Activated CD8-positive, alpha-beta memory T cell treated with anti-CD3 and anti-CD28 coated beads, Interleukin-2, amount 50 U/mL, for 48 hours (primary cell): ENCODE measurements at places on chromosomes 4 and X.

DNA sequence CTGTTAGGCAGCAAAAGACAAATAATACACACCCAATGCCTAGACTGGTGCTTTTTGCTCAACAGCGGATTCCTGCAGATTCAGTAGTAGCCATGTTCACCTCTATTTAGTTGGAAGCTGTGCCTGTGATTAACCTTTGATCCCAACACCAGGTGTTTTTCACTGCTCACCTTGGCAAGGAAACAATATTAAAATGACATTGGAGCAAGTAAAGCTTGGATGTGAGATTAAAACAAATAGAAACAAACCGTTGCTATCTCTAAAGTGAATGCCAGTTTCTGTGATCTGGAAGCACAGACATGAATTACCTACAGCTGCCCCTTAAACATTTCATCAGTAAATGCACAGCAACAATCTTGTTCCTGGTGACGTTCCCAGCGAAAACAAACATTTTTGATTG, 35.7 kb downstream of the MAGEB17 start:
- no peak for DNase-seq

GRCh38 chr4:108172231-108172752, 3.6 kb upstream of the LEF1 start:
- peak; percentile 75 for DNase-seq

DNA sequence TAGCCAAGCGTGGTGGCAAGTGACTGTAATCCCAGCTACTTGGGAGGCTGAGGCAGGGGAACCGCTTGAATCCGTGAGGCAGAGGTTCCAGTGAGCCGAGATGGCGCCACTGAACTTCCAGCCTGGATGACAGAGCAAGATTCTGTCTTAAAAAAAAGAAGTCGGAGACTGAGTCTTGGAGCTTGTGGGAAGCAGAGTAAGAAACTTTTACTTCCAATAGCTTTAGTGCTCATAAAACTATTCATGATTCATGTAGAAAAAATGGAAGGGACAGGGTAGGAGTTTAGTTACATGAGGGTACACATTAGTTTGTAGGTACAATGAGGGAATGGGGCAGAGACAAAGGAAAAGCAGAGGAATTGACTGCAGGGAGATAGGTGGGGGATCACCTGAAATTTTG, 19.3 kb downstream of the RAP2C start:
- no peak for DNase-seq

GRCh38 chrX:45771560-45772340, 571.1 kb upstream of the DIPK2B start:
- DNase-seq = no peak

- DNase-seq = no peak
Measured at GRCh38 chrX:133461231-133461630, 45.9 kb upstream of the GPC4 start.

DNA sequence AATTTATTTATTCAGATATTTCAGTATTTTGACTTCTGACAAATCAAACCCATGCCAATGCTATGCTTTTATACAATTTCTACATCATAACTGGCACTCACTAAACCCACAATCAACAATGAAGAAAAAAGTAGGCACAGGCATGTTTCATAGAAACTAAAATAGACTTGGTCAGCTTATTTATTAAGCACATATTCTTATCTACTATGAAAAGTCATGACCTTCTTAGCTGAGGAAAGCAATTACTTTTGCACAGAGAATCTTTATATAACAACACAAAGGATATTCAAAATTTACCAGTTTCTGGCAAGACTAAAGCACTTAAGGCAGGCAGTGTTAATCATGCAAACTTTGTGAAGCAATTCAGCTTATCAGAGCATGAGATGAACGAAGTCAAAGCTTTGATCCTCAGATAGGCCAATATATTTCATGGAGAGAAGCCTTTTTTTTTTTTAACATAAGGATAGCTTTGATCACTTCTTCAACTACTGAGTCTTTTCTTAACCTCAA, 490.6 kb downstream of the INPP4B start:
- no peak for DNase-seq

GRCh38 chrX:20523626-20524312, 257.1 kb upstream of the RPS6KA3 start:
- no peak for DNase-seq

DNA sequence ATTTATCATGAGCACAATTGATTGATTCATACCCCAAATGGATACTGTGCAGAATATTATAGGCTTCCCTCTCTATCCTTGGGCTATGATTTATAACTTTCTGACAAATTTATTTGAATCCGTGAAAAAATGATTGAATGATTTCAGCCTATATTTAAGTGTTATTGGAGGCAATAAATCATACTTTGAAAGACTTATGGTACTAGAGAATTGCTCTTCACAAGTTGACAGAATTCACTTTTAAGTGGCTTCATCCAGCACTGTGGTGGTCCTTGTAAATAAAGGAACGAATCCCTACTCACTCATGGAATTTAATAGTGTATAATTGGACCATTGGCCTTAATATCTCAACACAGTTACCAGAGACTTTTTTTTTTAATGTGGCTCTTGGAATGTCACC, 174.8 kb upstream of the TLL1 start:
- DNase-seq = no peak

DNA sequence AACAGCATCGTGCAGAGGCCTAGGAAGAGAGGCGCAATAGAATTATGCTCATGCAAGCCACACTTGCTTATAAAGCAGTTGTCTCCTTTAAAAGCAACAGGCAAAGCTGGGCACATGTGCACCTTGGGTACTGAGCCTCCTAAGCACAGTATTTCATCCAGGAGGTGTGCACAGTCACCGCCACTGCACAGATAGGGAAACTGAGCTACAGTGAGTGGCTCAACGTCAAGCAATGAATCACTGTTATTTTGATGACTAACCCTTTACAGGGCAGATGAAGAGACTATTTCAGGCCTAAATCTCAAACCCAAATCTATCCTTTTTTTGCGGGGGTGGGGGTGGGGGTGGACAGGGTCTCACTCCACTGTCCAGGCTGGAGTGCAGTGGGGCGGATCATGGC, 42.3 kb downstream of the BCOR start:
- DNase-seq = no peak

DNA sequence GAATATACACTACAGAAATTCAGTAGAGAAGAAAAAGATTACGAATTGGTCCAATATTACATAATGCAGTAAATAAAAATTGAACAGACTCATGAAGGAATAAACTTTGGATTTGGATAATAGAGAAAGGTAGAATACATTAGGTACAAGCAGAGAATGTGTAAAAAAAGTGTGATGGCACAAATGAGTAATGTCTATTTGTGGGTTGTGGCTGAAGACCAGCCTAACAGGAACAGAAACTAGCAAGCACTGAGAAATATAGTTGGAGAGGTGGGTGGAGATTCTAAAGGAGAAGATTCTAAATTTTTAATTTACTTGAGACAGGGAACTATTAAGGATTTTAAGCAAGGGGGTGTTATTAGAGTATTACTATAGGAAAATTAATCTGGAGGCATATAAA, 15.2 kb upstream of the CLOCK start:
- no peak for DNase-seq

DNA sequence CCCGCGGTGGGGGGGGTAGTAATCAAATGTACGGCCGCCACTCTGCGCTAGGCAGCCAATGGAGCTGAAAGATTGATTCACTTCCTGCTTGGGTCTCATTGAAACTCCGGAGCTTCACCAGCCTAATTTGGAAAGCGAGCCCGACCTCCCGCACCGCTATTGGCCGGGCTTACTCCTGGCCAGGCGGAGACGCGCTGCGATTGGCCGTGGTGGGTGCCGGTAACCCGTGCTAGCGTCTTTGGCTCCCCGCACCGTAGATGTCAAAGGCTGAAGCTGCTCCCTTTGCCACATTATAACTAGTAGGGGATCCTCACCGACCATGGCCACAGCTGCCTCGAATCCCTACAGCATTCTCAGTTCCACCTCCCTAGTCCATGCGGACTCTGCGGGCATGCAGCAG, at the start of gene POU3F4:
TSS of gene POU3F4 (plus strand) at position 285 of the 400 bp plus-strand sequence. CDS start at position 320, 35 bp downstream.
- DNase-seq = peak; percentile 34

DNA sequence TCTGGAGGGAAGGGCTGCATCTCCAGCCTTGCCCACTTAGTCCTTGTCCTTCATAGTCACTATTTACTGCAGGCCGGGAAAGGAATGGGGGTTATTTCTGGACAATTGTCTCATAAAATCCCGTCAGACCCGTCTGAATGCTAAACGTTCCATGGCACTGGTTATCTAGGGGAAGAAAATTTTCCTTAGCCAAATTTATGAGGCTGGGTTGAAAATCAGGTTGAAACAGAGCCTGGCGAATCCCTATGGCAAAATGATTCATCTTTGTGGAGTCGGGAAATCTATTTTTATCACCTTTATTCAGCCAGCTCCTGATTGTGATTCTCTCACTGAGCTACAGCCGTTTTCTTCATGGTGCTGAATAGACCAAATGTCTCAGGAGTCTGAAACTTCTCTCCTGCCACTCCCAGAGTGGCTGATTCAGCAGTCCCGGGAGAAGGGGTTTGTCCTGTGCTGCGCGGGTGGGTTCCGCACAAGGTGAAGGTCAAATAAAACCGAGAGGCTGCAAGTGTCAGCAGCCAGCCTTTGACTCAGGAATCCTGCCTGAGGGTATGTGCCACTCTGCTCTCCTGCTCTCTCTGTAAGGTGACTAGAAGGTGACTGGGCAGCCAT, 1.0 kb downstream of the LIMCH1 start:
- DNase-seq = no peak

DNA sequence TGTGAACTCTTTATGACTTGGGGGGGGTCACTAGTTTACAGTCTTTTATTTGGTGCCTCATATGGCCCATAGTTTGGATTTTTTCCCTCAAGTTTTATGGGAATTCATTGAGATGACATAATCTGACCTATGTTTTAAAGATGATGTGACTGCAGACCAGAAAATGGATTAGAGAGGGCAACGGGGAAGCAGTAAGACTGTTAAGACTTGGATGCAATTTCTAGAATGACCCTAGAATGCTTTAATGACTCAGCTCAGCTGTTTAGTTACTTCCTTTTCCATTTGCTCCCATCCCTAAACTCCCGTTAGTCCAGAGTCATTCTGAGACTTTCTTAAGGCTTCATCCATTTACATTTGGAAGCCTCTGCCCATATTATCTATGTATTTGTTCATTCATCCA, 59.9 kb upstream of the PDGFRA start:
- DNase-seq = no peak

- DNase-seq = no peak
Measured at GRCh38 chr4:7410446-7410845, 24.3 kb downstream of the PSAPL1 start.

GRCh38 chrX:112368371-112368770, 285.8 kb upstream of the TRPC5 start:
- DNase-seq = no peak

GRCh38 chr4:47084111-47084510, 52.7 kb downstream of the GABRB1 start:
- DNase-seq = no peak

DNA sequence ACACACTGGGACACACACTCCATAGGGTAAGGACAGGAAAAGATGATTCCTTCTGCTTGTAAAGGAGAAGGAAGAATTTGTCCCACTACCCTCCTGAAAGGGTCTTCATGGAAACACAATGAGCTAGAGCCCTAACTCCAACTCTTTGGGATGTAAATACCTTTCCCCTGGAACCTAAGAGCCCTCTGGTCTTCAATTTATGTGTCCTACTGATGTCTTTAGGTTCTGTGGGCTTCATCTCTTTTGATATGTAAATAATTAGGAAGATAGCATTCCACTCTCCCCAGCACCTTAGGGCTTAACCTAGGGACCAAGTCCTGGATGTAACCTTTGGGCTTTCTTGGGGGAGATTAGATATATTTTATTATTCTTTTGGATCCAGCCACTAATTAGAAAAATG, 38.3 kb downstream of the PF4 start:
- DNase-seq = no peak

DNA sequence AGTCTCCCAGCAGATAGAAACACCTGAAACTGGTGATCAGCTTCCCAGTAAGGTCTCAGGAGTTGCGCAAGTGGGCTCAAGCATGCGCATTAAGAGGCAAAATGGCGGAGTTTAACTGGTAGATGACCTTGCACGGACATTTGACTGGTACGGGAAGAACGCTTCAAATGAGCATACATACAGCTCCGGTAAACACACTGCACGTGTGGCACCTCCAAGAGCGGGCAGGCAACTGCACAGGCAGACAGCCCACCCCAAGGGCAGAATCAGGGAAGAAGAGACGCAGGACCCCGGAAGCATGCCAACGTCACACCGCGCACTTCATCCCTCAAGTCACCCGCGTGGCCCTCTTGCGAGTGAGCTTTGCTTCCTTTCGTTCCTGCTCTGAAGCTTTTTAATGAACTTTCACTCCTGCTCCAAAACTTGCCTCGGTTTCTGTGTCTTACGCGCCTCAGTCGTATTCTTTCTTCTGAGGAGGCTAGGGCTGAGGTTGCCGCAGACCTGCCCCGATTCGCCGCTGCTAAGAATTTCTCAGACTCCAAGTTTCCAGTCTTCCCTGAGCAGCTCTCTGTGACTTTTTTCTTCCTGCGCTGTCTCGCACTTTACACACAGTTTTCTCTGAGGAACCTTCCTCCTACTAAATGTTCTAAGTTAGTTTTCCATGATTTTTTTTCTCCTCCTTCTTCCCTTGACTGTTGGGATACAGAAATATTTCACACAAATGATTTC, 180.7 kb upstream of the ZFP42 start:
- DNase-seq = no peak

DNA sequence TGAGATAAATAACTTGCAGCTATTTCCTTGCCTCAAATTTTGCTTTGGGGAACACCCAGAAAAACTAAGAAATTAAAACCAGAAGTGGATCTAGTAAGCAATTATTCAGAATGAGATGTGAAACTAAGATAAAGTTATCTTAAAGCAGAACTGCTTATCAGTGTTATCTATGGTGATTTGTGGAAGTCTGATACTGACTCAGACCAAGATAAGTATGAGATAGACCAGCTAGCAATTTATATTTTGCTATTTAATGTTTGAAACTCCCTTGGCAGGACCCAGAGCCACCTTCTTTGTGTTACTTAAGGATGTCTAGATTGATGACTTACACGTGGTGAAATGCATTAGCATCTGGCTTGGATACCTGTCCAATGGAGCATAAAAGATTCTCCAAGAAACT, 368.1 kb downstream of the EPHA5 start:
- no peak for DNase-seq

DNA sequence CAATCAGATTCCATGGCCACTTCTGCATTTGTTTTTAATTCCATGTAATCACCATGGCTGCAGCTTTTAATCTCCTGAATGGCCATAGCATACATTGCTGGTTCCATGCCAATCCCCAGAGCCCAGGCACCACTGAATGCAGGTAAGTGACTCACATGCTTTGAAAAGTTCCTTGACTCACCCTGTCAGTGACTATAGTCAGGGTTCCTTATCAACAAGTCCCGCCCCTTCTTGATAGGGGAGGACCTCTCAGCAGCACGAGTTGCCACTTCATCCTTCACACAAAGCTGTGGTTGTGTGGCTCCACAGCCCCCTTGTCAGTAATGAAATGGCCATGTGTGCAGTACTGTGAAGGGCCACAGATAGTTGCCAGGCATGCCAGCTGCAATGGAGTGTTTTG, 516.6 kb downstream of the PPARGC1A start:
- peak; percentile 50 for DNase-seq

- no peak for DNase-seq
Measured at GRCh38 chrX:23344238-23344903, 9.7 kb downstream of the PTCHD1 start.
